Neural crest cell (in vitro differentiated cells): ENCODE measurements at places on chromosomes 13 and 19. TPM values are rescaled to one million over a fixed set of nuclear protein-coding genes. Genes with fewer than 3 reads are reported as not detected.

DNA sequence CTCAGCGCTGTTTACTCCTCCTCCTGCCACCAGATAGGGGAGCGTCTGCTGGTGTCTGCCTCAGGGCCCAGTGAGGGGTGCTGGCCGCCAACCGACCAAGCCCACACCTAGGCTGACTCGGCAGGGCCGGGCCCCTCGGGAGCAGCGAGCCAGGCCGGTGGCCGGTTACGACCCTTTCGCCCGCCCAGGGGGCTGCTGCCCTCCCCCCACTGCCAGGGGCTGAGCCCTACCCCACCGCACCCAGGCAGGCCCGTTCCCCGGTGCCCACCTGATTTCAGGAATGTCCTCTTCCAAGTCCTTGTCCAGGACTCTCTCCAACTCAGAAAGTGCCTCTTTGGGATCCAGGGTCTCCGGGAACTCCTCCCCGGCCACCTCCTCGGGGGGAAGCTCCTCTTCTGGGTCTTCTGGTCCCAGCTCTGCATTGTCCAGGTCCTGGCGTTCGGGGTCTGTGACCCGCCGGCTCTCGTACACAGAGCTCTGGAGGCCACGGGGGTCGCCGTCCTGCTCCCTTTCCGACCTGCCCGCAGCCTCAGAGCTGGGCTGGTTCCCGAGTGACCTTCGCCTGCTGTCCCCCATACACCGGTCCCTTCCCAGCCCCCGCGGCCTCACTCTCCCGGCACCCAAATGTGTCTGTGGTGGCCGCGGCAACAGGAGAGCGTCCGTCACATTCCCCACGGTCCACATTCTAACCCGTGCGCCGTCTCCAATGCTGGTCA is 31.0 kb upstream of the MIER2 start:
- no peak for DNase-seq

- no peak for DNase-seq
Measured at GRCh38 chr13:74077792-74078191, 56.4 kb downstream of the KLF12 start.

DNA sequence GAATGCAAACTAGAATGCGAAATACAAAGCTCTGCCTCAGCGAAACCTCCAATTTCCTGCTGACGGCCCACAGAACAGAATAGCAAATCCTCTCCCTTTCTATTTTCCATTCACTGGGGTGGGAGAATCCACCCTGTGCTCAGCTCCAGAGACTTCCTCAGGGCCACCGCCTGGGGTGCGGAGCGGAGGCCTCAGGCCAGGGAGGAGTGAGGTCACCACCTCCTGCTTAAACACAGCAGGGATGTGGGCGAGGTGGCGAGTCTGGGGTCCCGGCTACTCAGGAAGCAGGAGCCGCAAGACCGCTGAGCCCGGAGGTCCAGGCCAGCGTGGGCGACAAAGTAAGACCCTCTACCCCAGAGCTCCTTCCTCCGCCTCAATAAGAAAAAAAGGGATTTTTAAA is 666 bp upstream of the ZNF320 start:
- DNase-seq, result peak; percentile 23

DNA sequence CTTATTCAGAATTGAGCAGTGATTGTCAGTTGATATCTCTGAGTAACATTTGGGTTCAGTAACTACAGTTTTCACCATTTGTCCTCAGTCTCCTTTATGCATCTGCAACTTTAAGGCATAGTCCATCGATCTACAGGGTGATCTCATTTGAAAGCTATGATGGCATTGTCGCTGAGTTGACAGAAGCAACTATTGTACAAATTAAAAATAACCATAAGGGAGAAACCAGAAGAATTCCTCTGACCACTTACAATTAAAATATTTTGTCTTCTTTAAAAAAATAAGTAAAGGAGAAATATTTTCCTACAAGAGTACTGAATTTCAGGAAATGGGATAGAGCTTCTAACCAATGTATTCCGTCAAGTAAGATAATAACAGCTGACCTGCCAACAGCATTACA is 30.6 kb downstream of the RAP2A start:
- no peak for DNase-seq

GRCh38 chr19:2064395-2064787 is 13.3 kb upstream of the MKNK2 start:
- DNase-seq, result no peak

Gene FCHO1
- 10.8 and 12.2 TPM in 2 replicates for total RNA-seq

Gene PRSS57
- not detected in 2 replicates for total RNA-seq

Gene ETV2
- total RNA-seq, result 1.7 and 1.8 TPM in 2 replicates

GRCh38 chr13:74530011-74530410 is 395.8 kb upstream of the KLF12 start:
- no peak for DNase-seq

DNA sequence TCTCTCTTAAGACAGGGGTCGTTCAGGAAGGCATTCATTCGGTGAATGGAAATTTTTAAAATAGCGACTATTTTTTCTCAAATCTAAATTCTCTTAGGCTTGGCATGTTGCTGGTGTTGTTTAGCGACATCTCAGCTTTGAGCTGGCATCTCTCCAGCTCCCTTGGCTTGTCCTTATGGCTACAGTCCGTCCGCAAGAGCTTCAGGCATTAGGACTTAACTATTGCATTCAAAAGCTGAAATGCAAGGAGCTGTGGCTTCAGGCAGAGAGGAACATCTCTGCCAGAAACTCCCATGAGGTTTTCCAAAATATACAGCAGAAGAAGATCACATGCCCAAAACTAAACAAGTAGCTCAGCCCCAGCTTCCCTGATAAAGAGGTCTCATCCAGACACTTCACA is 578.5 kb downstream of the EFNB2 start:
- DNase-seq, result no peak

Gene GRIN3B
- 0.12 TPM in 1 of 2 replicates, not detected in the other for total RNA-seq

DNA sequence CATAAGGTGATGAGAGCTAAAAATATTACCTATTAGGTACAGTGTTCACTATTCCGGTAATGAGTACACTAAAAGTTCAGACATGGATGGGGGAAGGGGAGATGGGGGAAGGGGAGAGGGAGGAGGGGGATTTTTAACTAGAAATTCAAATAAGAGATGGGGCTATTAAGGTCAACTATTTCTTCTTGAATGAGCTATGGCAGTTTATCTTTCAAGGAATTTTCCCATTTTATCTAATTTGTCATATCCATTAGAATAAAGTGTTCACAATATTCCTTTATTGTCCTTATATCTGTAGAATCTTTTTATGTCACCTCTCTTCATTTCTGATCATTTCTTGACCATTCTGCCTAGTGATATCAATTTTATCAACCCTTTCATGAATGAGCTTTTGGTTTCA is 362.4 kb downstream of the SUCLA2 start:
- no peak for DNase-seq

DNA sequence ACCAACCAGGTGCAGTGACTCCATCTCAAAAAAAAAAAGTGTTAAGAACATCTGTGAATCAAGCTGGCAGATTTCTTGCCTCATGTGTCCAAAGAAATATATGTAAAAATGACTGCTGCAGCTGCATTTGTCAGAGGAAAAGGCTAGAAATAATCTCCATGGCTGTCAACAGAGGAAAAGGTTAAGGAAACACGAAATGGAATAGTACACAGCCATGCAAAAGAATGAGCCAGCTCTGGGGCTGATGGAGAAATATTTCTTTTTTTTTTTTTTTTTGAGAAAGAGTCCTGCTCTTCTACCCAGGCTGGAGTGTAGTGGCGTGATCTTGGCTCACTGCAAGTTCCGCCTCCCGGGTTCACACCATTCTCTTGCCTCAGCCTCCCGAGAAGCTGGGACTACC is 6.6 kb downstream of the RAB3D start:
- no peak for DNase-seq

- no peak for DNase-seq
Measured at GRCh38 chr19:16449330-16449961, 22.3 kb downstream of the EPS15L1 start.

- DNase-seq, result no peak
Measured at GRCh38 chr13:95226476-95226875, 74.8 kb downstream of the ABCC4 start.

DNA sequence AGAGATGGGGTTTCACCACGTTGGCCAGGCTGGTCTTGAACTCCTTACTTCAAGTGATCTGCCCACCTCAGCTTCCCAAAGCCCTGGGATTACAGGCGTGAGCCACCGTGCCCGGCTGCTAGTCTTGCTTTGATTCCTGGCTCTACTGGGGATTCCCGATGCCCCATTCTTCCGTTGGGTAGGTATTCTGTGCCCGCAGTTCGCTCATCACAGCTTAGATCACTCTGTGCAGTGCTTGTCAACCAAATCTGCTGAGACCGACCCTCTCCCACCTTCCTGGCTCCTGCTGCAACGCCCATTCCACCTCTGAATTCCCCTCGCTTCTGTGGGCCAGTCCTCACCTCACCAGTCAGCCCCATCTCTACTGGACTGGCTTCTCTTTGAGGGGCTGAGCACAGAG is 4.6 kb upstream of the ZNF414 start:
- no peak for DNase-seq

DNA sequence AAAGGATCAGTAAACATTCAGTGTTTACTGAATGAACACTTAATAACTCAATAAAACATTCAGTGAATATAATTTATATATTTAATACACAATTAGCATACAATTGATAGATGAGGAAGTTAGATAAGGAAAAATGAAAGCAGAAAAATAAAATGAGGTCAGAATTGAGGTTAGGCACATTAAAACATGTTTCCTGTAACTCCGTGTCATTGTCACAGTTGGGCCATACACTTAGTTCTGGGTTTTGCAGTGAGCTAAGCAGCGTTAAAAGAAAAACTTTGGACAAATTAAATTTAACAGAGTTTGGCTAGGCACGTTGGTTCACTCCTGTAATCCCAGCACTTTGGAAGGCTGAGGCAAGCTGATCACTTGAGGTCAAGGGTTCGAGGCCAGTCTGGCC is 71.4 kb downstream of the MIPEP start:
- no peak for DNase-seq

GRCh38 chr13:98761986-98762616 is 9.6 kb upstream of the SLC15A1 start:
- no peak for DNase-seq

Gene ZNF805
- 15.5 and 16.1 TPM in 2 replicates for total RNA-seq

- no peak for DNase-seq
Measured at GRCh38 chr13:73401769-73402168, 343.0 kb downstream of the KLF5 start.

DNA sequence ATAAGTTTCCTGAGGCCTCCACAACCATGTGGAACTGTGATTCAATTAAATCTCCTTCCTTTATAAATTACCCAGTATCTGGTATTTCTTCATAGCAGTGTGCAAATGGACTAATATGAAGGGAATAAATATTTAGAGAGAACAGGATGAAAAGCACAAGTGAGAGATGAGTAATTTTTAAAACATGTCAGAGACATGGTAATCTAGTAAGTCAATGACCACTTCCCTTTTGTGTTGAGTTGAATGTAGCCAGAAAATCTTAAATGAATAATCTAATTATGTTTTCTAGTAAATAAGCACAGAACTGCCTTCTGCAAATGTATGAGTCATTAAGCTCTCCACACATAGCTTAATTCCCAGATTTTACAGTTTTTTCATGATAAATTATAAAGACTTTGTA is 524.1 kb upstream of the SLITRK5 start:
- DNase-seq, result no peak

GRCh38 chr13:46598820-46599180 is 45.8 kb downstream of the LRCH1 start:
- no peak for DNase-seq

- DNase-seq, result no peak
Measured at GRCh38 chr13:20258208-20258962, 26.3 kb upstream of the GJB6 start.

GRCh38 chr19:38851622-38852230 is 1.9 kb upstream of the HNRNPL start:
- DNase-seq, result peak; percentile 87

GRCh38 chr19:52335768-52336116 is 301 bp upstream of the ZNF610 start:
- DNase-seq, result no peak

Gene PRRG2
- total RNA-seq, result 1.0 and 1.3 TPM in 2 replicates

GRCh38 chr13:107976628-107977027 is 238.7 kb downstream of the LIG4 start:
- DNase-seq, result no peak

DNA sequence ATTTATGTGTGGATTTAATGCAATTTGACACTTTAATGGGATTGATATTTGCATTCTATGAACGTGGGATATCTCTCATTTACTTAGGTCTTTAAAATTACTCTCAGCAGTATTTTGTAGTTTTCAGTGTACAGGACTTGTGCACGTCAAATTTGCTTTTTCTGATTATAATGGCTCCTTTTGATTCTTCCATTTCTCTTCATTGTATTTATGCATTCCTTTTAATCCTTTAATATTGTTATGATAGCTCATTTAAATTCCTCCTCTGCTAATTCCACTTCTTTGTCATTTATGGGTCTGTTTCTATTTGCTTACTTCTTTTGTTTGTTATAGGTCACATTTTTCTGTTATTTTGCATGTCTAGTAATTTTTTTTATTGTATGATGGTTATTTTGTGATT is 226.6 kb downstream of the ATP8A2 start:
- no peak for DNase-seq

- peak; percentile 56 for DNase-seq
Measured at GRCh38 chr19:17703824-17704463, 15.3 kb upstream of the MAP1S start.

Gene MAST3
- total RNA-seq, result 12.6 and 13.4 TPM in 2 replicates

DNA sequence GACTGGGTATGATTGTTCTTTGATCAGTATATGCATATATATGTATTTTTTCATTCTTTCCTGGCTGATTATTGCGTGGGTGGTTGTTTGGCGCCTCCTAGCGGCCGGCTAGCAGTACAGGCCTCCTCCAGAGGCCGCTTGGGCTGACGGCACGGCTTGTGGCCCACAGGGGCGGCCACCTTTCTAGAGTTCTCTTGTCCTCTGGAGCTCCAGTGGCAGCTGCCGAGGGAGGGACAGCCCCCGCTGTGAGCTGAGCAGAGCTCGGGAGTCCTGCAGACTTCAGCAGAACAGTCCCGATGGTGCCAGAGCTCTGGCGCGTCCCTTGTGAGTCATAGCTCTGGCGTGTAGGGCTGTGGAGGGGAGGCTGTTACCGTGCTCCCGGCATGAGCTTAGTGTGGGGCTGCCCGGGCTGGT is 22.5 kb upstream of the ZNF429 start:
- no peak for DNase-seq

GRCh38 chr19:5961969-5962945 is 15.7 kb downstream of the RANBP3 start:
- no peak for DNase-seq
